ENCODE measurements at places on chromosomes 5 and 9.

GRCh38 chr5:88279584-88279983 is 10.9 kb upstream of the TMEM161B start:
- DNase-seq = peak; percentile 48

- peak; percentile 55 for DNase-seq
Measured at GRCh38 chr9:133602277-133602676, 6.9 kb downstream of the FAM163B start.

DNA sequence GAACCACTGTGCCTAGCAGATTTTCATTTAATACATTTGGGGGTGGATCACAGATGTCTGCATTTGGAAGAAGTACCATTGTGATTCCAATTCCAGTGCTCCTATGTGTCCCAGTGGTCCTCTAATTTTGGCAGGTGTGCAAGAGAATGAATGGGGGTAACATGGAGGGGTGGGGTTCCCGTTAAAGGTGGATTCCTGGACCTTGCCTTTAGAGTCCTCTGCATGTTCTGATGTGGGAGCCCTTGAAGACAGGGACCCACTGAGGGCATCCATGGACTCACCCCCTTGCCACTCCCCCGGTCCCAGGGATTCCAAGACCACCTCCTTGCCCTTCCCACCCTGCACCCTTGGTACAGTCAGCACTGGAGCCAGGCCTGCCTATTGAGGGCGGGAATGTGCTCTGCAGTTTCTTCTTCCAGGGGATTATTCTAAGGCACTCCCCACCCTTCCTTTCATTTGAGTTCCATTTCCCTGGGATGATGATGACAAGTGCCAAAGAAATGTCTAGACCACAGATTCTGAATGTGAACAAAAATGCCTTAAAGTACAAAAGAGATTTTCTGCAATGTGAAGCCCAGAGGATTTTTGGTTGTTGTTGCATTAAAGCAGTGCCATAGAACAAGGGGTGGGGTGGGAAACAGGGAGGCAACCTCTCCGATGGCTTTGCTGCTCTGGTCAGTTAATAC is 119.4 kb upstream of the PTCH1 start:
- DNase-seq = no peak

DNA sequence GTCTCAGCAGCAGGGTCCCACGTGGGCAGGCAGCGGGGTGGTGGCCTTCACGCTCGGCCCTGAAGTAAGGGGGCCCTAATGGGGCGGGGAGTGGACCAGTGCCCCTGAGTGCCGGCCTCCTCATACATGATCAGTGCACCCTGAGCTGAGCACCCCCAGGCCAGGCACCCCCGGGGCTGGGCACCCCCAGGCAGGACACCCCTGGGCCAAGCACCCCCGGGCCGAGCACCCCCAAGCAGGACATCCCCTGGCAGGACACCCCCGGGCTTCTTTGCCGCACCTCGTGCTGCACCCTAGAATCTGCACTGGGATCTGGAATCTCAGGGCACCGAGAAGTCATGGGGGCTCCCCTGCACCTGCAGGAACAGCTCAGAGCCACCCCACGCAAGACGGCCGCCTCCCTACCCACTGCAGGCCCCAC is 51.4 kb downstream of the EXD3 start:
- no peak for DNase-seq

DNA sequence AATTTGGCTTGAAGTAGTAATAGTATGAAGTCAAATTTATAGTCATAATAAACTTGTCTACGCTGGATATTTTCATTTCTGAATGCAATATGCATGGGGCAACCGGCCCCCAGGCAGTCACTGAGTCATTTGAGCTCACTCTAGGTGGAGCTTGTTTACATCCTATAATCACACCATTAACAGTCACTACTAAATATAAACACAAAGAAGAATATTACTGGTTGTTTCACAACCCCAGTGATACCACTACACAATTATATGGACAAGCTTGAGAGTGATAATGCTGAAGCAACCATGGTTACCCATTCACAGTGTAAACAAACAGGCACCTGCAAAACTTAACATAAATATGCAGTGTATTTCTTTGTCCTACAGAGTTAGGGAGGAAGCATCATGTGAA is 68.7 kb downstream of the MARCHF3 start:
- DNase-seq = peak; percentile 27

DNA sequence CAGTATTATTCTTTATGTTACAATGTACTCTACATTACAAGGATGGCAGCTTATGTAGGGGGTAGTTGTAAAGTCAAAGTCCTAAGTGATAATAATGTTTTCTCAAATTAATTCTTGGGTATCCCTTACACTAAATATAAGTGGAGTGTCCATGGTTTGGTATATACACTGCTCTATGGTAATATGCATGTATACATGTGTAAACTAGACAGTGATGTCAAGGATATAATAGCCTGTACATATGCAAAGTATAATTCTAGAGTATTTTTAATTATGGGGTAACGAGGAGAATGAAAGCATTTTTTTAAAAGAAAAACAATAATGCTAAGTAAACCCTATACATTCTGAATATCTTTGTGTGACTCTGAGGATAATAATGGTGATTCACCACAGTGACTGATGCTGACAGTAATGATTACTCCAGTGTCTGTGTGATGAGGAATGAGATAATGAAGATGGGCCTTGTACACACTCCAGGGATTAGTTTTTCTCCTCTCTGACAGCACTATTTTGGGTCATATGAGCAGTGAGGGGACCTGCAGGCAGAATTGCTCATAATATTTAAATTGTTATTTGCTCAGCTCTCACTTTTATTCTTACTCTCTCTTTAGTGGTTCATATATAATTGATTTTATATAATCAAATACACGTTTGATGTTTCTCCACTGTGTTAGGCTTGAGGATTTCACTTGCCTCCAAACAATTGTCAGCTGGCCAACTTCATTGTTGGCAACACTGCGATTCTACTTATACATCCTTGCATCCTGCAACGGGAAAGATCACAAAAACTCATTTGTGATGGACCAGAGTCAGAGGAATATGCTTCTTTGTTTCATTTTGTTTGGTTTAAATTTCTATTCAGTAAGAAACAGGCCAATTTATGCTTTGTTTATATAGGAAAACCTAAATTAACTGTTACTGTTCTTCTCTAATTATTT is 88.2 kb downstream of the NREP start:
- DNase-seq = no peak

GRCh38 chr5:102638912-102639652 is 116.0 kb upstream of the PAM start:
- DNase-seq = no peak

- no peak for DNase-seq
Measured at GRCh38 chr5:139734539-139734916, 61.1 kb upstream of the PSD2 start.

- no peak for DNase-seq
Measured at GRCh38 chr9:112743216-112743836, 7.2 kb upstream of the SNX30 start.

DNA sequence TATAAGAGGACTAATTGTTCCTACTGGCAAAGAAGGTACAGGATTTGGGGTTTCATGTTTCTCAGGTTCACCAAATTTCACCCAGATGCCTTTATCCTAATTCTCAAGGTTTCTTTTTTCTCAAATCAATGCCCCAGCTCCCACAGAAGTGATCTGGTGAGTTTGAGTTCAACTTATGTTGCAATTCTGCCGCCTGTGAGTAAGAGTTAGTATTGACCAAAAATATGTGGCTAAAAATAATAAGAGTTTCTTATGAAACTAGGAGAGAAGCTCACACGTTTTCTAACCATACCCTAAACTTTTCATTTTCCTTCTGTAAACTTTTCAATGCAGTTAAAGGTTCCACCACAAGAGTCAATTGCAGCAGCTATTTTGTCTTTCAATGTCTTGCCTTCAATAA is 15.1 kb downstream of the SLCO6A1 start:
- DNase-seq = no peak

GRCh38 chr5:2996248-2996647 is 244.8 kb upstream of the IRX2 start:
- no peak for DNase-seq

GRCh38 chr9:69323861-69324260 is 1.2 kb upstream of the ENTREP1 start:
- DNase-seq = peak; percentile 41

- no peak for DNase-seq
Measured at GRCh38 chr5:54175-54730, 37.7 kb upstream of the PLEKHG4B start.

- DNase-seq = no peak
Measured at GRCh38 chr9:36086442-36086841, 49.7 kb downstream of the RECK start.

GRCh38 chr5:168328814-168329213 is 37.4 kb downstream of the WWC1 start:
- peak; percentile 56 for DNase-seq

GRCh38 chr9:16134351-16134750 is 581.5 kb downstream of the CCDC171 start:
- DNase-seq = no peak

GRCh38 chr9:111914749-111915424 is 18.3 kb downstream of the UGCG start:
- peak; percentile 81 for DNase-seq

All from NCI-H1417 (cell line).